ENCODE measurements at places on chromosomes 3 and 15.

DNA sequence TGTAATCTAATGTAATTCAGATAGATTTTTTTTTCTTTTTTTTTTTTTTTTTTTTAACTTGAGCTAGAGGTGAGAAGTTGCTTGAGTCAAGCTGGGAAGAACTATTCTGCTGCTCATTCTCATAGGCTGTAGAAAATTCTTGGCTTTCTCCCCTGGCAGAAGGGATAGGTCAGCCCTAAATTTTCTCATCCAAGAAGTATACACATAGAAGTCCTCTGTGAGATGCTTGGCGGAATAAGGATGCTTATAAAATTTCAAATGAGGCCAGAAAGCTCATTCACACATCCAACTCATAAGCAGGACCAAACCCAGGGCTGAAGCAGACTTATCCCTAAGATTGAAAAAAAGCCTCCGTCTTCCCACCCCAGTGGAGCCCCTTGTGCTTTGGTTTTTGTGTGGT is 572.5 kb downstream of the SQOR start:
- no peak for DNase-seq

DNA sequence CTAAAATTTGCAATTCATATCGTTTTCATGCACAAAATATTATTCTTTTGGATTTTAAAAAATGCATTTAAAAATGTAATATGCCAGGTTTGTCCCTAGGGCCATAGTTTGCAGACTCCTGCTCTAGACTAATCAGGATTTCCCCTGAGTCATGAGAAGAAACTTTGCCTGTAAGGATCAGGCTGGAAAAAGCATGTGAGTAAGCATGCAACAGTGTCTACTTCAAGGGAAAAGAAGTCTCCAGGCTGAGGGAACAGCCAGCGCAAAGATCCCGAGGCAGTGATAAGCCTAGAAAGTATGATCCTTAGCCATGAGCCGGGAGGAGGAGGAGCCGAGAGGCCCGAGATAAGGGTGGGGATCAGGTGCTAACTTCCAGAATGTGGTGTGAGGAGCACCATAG is 382.8 kb upstream of the CFAP20DC start:
- no peak for DNase-seq

DNA sequence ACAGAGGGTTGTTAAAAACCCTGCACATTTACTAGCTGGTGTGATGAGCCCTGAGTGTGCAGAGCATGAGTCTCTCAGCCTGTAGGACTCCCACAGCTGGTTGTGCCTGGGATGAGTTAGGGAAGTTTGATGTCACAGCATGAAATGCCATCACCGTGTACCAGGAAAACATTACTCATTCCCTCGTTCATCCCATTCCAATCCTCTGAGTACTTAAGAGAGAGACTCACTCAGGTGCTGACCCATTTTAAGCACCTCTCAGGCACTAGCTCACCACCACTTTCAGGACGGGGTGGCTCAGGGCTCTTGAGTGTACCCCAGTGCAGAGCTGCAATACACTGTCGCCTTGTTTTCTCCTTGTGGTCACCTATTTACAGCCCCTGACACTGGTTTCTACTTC is 18.7 kb downstream of the MGLL start:
- no peak for DNase-seq

DNA sequence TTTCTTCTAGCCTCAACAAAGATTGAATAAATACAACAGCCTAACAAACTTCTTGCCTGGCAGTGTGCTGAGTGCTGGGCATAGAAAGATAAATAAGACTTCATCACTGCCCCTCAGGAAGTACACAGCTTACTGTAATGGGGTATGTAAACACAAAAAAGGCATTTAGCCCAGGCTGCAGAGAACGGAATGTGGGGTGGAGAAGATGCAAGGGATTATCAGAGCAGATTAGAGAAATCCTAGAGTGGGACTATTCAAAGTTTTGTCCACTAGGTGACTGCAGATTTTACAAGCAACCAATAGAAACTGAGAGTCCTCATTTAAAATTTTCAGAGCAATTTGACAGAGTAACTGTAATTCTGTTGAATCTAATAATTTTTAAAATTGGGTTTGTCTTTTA is 35.4 kb upstream of the TSC22D2 start:
- no peak for DNase-seq

GRCh38 chr15:76386178-76386577 is 49.6 kb downstream of the ISL2 start:
- no peak for DNase-seq

DNA sequence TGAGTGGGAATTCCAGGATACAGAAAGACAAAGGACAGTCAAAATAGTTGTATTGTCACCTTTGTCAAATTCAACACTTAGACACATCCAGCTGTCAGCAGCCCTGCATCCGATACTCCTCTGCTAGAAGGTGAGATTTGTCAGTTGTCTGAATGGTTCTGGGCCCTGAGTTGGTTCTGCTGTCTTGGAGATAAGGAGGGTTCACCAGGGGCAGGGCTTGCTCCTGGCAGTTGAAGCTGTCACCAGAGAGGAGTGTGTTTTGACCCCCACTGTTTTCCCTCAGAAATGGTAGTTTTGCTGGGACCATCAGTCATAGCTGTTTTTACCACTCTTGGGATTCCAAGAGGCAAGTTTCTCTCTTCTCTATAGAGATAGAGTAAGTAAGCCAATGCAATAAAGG is 3.2 kb upstream of the KY start:
- DNase-seq: no peak

DNA sequence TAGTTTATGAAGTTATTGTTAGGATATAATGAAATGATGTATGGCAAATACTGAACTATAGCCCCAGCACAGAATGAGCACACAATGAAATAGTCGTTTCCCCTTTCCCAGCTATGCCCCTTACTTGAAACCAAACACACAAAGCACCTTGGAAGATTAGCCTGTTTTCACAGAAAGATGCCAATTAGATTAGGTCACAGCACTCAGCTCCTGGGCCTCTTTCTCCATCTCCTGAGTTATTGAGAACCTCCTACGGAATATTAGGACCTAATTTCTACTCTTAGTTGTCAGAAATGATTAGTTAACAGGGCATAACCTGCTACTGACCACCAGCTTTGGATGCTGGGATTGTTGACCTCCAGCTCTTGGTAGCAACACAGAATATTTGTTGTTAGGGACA is 269.4 kb upstream of the ROPN1 start:
- DNase-seq: no peak

DNA sequence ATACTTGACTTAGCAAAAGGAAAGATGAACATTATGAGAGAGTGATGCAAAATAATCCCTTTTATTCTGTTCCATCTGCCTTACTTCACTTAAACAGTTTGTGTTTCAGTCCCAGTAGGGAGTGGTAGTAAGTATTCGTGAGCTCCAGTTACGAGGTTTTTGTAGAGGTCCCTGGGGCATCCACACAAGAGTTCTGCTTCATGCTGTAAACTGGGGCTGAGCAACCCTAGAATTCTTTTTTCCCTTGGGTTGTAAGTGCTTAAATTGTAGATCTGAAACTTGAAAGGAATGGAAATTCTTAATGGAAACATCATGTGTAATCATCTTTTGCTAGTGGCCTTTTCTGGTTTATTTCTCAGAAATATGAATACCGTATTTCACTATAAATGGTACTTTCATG is 79.5 kb downstream of the SEMA6D start:
- no peak for DNase-seq

DNA sequence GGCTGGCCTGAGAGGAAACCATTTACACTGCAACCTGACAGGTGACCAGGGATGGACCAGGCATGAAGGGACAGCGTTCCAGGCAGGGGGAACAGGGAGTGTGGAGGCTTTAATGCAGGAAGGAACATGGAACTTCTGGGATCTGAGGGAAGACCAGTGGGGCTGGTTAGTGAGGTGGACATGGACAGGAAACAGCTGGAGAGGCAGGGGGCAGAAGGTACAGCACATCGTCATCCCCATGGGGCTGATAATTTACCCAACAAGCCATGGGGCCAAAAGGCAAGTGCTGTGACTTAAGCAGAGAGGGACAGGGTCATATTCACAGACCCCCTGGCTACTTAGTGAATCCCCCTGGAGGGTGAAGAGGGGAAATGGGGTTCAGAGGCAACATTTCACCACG is 77.0 kb upstream of the LARS2 start:
- DNase-seq: no peak

- DNase-seq: no peak
Measured at GRCh38 chr15:94164971-94165370, 66.4 kb upstream of the MCTP2 start.

DNA sequence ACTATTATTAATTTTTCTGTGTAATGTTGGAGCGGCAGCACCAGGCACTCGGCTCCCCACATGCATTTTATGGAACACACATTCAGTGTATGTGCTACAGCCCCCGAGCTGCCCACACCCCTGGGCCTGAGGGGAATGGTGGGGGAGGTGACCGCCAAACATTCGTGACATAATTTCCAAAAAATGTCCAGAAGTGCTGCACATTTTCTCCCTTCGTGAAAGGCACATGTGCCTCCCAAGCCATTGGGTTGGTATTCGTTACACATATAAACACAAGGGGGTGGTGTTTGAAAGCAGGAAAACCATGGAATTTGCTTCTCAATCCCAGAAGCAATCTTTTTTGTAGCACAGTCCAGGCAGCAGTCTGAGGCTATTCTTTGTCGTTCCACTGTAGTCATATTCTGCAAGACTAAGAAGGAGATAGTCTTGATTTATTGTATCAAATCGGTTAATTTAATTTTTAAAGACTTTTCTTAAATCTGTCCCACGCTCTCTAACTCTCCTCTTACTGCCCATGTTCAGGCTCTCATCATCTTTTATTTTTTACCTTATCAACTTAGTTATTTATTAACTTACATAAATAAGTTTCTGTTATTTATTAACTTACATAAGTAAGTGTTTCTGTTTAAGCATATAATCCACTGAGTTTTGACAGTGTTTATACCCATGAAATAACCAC is 39.2 kb upstream of the POLR2M start:
- no peak for DNase-seq

DNA sequence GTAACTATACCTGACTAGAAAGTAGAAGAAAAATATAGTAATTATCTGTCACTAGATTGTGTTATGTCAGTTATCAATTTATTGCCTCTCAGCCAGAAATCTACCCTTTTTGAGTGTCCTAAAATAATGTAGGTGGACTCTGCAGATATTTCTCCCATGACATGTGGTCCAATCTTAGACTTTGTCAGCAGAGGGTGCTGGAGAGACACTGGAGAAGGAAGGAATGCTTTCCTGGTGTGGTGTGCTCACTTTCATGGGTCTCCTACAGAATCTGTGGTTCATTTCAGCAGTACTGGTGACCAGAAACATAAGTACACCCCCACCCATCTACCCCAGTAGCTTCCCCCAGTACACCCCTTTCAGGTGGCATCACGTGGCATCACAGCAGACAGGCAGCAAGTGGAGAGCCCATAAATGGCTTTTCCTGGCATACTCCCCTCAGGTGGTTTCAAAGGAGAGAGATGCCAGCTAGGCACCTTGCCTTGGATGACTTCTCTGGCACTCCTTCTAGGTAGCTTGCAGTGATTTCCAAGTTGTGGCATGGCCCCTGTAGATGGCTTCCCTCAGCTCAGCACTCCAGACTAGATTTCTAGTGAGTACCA is 114.7 kb downstream of the GADL1 start:
- DNase-seq: no peak

- DNase-seq: no peak
Measured at GRCh38 chr3:79672731-79673130, 95.1 kb downstream of the ROBO1 start.

GRCh38 chr3:158111861-158112260 is 2.0 kb downstream of the RSRC1 start:
- DNase-seq: no peak

- no peak for DNase-seq
Measured at GRCh38 chr3:159724627-159725026, 264.0 kb upstream of the IL12A start.

- no peak for DNase-seq
Measured at GRCh38 chr15:78453447-78453846, 15.4 kb downstream of the IREB2 start.

DNA sequence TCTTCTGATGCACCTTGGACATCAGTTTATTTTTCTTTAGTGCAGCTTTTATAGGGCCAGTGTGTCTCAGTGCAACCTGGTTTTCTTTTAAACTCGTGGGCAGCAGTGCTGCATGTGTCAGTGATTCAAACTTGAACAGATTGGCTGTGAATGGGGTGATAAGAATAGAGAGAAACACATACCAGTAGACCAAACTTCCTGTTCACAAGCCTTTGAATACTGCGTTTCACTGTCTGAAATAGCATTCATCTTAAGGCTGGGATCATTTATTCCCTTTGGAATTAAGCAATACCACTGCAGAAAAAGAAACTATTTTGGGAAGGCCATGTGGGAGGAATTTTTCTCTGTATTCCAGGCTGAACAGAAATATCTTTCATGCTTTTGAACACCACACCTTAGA is 51.7 kb downstream of the PHLDB2 start:
- DNase-seq: no peak

DNA sequence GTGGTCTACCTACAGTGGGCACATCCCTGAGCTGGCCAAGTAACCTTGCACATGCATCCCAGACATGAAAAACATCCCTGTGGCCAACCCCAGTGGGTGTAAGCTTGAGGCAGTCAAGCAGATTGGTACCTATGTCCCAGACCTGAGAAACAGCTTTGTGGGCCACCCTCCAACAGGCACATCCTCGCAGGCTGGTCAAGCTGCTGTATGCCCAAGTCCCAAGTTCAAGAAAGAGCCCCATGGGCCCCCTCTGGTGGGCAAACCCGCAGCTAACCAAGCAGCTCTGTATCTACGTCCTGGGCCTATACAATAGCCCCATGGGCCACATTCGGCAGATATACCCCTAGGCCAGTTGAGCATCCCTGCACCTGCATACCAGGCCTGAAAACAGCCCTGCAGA is 186.3 kb upstream of the GPR149 start:
- no peak for DNase-seq

DNA sequence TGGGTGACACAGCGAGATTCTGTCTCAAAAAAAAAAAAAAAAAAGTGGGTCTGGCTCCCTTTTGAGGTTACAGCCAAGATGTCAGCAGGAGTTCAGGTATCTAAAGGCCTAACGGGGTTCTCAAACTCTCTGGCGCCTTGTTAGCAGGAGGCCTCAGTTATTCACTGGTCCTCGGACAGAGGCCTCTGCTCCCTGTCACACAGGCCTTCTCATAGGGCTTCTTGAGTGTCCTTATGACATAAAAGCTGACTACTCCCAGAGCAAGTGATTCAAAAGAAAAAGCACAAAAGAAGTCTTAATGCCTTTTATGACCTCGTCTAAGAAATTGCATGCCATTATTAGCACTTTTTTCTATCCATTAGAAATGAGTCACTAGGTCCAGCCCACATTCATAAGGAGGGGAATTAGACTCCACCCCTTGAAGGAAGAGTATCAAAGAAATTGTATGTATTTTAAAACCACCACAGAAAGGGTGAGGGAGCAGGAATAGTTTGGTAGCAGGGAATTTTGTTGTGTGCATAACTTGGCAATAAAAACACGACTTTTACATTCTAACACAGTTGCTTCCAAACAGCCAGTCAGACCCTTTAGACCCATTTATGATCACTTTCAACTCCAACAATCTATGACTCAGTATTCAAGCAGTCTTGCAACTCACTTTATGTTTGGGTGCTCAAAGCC is 90.3 kb downstream of the MEX3B start:
- no peak for DNase-seq

- no peak for DNase-seq
Measured at GRCh38 chr3:115670911-115671310, 47.6 kb downstream of the GAP43 start.

Data from NK-92 treated with Interleukin-12 subunit alpha and Interleukin-12 subunit beta, amount 100 ng/mL, for 24 hours (cell line).